ENCODE measurements at places on chromosomes 3 and 15. TPM values are rescaled to one million over a fixed set of nuclear protein-coding genes. Genes with fewer than 3 reads are reported as not detected.
A peak's percentile ranks its signal among the peaks of the same experiment; 100 is the strongest.

GRCh38 chr3:34382859-34383258 is 584.4 kb downstream of the PDCD6IP start:
- H3K4me3 ChIP-seq: no peak overlapping the region
- no peaks in the 10 kb centered on the region for H3K27me3 ChIP-seq
- H3K27ac ChIP-seq: no peak overlapping the region
- no peak for DNase-seq
- H3K36me3 ChIP-seq: no peaks in the 10 kb centered on the region

GRCh38 chr3:56975567-56975966 is 84.9 kb upstream of the SPATA12 start:
- no peak overlapping the region for H3K27ac ChIP-seq
- no peak for DNase-seq
- no peaks in the 10 kb centered on the region for H3K27me3 ChIP-seq

- no peak for DNase-seq
- no peaks in the 10 kb centered on the region for H3K4me1 ChIP-seq
- no peak overlapping the region for H3K27ac ChIP-seq
- no peak overlapping the region for H3K4me3 ChIP-seq
- peaks cover 34% of the 10 kb centered on the region for H3K36me3 ChIP-seq
These were observed 92.7 kb upstream of the OCA2 start for GRCh38 chr15:28191832-28192231.

DNA sequence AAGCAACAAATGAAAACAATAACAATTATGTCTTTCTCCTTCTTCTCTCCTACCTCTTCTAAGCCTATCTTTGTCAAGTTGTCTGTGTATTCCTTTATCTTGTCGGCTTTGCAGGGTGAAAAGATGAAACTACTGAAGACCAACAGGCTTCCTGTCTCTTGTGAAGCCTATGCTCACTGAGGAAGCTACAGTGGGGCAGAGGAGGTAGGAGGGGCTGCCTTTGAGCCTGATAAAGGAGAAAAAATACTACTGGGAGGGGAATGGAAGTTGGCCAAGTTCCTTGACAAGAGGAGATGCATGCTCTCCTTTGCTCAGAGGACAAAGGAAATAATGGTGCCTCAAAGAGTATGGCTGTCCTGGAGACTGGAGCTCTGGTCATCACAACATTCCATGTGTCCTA is 92.0 kb downstream of the IGSF11 start:
- no peak for DNase-seq
- H3K4me1 ChIP-seq: peaks cover 32% of the 10 kb centered on the region
- H3K4me3 ChIP-seq: no peak overlapping the region
- peak overlapping the region; percentile 74 for H3K27ac ChIP-seq
- no peaks in the 10 kb centered on the region for H3K36me3 ChIP-seq

- no peaks in the 10 kb centered on the region for H3K36me3 ChIP-seq
- H3K4me1 ChIP-seq: peaks cover 3% of the 10 kb centered on the region
- H3K27me3 ChIP-seq: no peaks in the 10 kb centered on the region
- no peak overlapping the region for H3K27ac ChIP-seq
- DNase-seq: no peak
These were observed 38.7 kb upstream of the UMPS start for GRCh38 chr3:124691599-124691998.

DNA sequence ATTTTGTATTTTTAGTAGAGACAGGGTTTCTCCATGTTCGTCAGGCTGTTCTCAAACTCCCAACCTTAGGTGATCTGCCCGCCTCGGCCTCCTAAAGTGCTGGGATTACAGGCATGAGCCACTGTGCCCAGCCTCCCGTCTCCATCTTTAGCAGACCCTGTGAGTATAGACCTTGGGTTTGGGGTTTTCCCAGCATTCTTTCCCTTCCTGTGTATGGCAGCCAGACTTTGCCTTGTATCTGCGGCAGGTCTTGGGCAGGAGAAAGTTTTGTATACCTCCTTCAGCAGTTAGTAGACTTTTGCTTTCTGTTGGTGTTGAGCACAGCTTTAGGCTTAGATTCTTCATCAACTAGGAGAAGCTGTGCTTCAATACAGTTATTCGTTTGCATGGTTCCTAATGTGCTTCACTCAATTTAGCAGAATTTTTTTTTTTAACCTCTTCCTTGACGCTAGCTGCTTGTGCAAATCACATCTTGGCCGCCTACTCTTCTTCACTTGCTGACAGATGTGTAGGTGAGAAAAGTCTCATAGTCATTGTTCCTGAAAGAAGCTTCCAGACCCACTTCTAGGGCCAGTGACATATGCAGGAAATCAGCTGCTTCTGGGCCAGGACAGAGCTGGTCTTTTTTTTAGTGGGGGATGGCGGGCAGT is 38.4 kb downstream of the MAP2K1 start:
- H3K36me3 ChIP-seq: peaks cover 2% of the 10 kb centered on the region
- no peak for DNase-seq
- H3K4me1 ChIP-seq: no peaks in the 10 kb centered on the region
- no peak overlapping the region for H3K27ac ChIP-seq
- no peak overlapping the region for H3K4me3 ChIP-seq

DNA sequence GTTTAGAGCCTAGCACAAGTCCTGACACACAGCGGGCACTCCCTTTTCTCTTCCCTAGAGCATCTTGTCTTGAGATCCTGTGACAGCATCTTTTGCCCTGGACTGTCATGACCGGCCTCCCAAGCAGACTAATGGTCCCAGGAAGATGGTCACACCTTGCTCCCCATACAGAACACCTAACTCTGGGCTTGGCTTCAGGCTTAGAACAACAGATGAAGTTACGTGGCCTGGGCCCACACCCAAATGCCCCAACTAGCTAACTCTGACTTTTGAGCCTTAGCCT is 781 bp upstream of the IP6K1 start:
- peaks cover 28% of the 10 kb centered on the region for H3K4me1 ChIP-seq
- H3K27ac ChIP-seq: peak overlapping the region; percentile 97
- no peaks in the 10 kb centered on the region for H3K27me3 ChIP-seq
- peaks cover 4% of the 10 kb centered on the region for H3K36me3 ChIP-seq
- DNase-seq: no peak

DNA sequence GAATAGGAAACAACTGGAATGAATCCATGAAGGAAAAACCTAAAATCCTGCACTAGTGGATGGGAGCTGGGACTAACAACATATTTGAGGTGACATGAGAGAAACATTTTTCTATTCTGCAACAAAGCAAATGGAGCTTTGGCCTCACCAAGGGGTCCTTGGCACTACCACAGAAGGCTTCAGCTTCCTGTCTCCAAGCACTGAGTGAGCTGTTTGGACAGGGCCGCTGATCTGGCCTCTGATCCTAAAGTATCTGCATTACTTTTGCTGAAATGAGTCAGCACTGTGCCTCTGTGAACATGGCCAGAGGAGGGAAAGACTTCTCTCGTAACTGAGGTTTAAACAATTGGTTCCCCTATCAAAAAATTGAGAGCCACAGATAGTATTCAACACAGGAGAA is 9.0 kb downstream of the ARPP21 start:
- no peaks in the 10 kb centered on the region for H3K36me3 ChIP-seq
- H3K4me3 ChIP-seq: no peak overlapping the region
- H3K27me3 ChIP-seq: peaks cover 17% of the 10 kb centered on the region
- H3K4me1 ChIP-seq: peaks cover 16% of the 10 kb centered on the region

DNA sequence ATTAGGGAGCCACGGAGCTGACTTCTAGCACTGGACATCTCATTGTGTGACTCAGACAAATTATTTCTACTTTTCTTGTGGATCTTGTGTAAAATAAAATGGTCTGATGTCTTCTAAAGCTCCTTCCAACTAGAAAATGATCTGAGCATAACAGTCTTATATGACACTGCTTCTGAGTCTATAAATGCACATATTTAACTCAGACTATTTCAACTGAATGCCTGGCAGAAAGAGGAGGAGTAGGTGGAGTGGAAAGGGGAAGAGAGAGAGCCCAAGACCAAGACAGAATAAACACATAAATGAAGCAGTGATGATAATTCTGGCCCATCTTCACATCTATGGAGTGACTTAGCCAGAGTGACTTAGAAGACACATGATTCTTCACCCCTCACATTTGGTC is 162.3 kb upstream of the PDZRN3 start:
- peaks cover 19% of the 10 kb centered on the region for H3K4me1 ChIP-seq
- no peak overlapping the region for H3K27ac ChIP-seq
- no peak overlapping the region for H3K4me3 ChIP-seq
- H3K36me3 ChIP-seq: no peaks in the 10 kb centered on the region
- no peaks in the 10 kb centered on the region for H3K27me3 ChIP-seq

- H3K27me3 ChIP-seq: no peaks in the 10 kb centered on the region
- no peak overlapping the region for H3K27ac ChIP-seq
- H3K4me1 ChIP-seq: peaks cover 31% of the 10 kb centered on the region
- H3K4me3 ChIP-seq: no peak overlapping the region
These were observed 41.4 kb downstream of the FSIP1 start for GRCh38 chr15:39741258-39741657.

- H3K27ac ChIP-seq: no peak overlapping the region
- no peak for DNase-seq
- no peak overlapping the region for H3K4me3 ChIP-seq
- peaks cover 3% of the 10 kb centered on the region for H3K4me1 ChIP-seq
- H3K27me3 ChIP-seq: peaks cover 7% of the 10 kb centered on the region
These were observed 10.7 kb upstream of the UBE2E1 start for GRCh38 chr3:23795096-23795495.

DNA sequence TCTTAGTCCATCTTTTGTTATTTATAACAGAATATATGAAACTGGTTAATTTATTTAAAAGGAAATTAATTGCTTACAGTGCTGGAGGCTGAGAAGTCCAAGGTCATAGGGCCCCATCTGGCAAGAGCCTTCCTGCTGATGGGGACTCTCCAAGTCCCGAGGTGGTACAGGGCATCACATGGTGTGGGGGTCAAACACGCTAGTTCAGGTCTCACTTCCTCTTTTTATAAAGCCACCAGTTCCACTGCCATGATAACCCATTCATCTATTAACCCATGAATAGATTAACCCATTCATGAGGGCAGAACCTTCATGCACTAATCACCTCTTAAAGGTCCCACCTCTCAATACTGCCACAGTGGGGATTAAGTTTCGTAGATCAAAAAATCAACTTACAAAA is 659.3 kb downstream of the NAALADL2 start:
- H3K4me3 ChIP-seq: no peak overlapping the region
- no peaks in the 10 kb centered on the region for H3K36me3 ChIP-seq
- no peaks in the 10 kb centered on the region for H3K27me3 ChIP-seq
- no peak for DNase-seq

DNA sequence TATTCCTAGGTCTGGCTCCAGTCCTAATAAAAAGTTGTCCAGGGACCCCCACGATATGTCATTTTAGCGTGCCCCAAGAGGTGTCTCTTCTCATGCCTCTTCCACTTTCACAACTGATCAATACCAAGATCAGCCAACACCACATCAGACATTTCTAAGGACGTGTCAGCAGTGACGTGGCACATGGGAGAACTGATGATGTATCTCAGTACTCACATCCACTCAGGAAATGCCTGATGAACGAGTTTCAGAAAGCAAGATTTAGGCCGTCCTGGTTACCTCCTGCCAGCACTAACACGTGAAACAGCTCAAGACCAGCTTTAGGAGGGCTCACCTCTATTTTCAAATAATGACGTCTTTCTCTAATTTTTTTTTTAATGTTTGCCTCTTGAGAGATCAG is 19.6 kb downstream of the VGLL4 start:
- H3K27me3 ChIP-seq: no peaks in the 10 kb centered on the region
- peak overlapping the region; percentile 60 for H3K27ac ChIP-seq
- H3K36me3 ChIP-seq: peaks cover 7% of the 10 kb centered on the region
- H3K4me3 ChIP-seq: no peak overlapping the region
- no peak for DNase-seq
- peaks cover 60% of the 10 kb centered on the region for H3K4me1 ChIP-seq

MGLL gene
- 2.4 TPM for total RNA-seq

SLC27A2 gene
- total RNA-seq: 3.2 TPM

GOLGA6L7 gene
- not detected for total RNA-seq

PRICKLE2 gene
- 43.2 TPM for total RNA-seq

DUOX2 gene
- total RNA-seq: 1.6 TPM

BCL2A1 gene
- 0.49 TPM for total RNA-seq

PLA2G4E gene
- total RNA-seq: not detected

MUSTN1 gene
- total RNA-seq: not detected

CHRFAM7A gene
- total RNA-seq: 1.5 TPM

LRTM1 gene
- not detected for total RNA-seq

CRYGS gene
- total RNA-seq: 4.4 TPM
